ENCODE measurements at places on chromosomes 12 and 14.

GRCh38 chr14:23663127-23663526, 27.0 kb downstream of the DHRS2 start:
- no peak for DNase-seq

GRCh38 chr12:105819549-105819948, 319.2 kb downstream of the NUAK1 start:
- no peak for DNase-seq

DNA sequence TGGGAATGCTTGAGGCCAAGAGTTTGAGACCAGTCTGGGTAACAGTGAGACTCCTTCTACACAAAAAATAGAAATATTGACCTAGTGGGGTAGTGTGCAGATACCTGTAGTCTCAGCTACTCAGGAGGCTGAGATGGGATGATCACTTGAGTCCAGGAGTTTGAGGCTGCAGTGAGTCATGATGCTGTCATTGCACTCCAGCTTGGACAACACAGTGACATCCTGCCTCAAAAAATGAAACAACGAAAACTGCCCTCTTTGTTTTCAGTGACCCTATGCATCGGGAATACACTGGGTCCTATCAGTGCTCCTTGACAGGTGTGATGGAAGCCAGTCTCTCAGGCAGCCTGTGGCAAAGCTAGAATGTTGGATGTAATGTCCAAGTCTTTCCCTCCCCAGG, 311.5 kb upstream of the OR4E1 start:
- DNase-seq = no peak

- DNase-seq = no peak
Measured at GRCh38 chr12:93290391-93290790, 87.3 kb upstream of the NUDT4 start.

- no peak for DNase-seq
Measured at GRCh38 chr12:129009833-129010622, 156.8 kb downstream of the GLT1D1 start.

DNA sequence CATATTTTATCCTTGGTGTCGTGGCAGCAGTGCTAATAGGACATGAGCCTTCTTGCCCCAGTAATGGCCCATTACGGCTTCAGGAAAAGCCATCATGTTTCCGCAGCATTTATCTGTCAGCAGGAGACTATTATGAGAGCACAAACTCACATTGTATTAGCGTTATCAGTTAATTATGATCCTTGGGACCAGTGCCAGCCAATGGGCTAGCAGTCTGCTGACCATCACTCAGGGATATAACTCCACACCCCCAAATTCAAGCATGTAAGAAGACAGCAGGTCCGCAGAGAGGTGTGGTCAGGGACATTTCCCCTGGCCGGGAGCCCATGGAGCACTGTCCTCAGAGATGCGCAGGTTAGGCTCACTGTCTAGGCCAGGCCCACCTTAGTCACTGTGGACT, 4.9 kb upstream of the ESRRB start:
- no peak for DNase-seq

- DNase-seq = no peak
Measured at GRCh38 chr12:116471544-116471943, 87.6 kb upstream of the MAP1LC3B2 start.

DNA sequence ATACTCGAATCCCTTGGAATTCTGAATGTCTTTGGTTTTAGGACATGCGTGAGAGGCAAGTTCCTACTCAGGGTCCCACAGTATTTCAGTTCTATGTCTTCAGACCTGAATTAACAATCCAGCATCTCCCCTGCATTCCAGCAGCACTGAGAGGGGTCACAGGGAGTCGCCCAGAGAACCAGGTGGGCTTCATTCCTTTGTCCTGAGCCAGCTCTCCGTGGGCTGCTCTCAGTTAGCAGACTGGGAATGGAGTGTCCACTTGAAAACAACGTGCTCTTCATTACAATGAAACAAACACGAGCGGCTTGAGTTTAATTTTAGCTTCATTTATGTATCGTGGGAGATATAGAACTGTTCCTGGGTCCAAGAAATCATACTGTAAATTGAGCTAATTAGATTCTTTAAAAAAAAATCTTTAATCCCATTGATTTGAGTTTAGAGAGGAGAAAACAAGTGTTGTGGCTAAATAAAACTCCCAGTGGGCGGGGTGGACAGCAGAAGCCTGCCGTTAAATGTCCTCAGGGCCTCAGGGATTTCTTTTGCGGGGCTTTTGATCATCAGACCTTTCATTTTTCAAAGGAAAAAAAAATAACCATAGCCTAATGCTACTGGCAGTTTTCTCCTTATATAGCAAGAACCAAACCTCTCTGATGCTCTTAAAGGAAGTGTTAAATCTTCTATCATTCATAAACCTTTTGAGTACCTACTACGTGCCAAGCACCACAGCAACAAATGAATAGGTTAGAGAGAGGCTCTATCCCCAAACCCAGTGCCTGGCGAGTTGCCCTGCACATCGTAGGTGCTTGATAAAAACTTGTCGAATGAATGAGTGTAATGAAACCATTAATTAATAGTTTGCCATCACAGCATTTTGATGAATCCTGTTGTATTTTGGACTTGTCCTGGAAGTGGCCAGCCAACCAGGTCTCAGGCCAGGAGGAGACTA, 140.4 kb downstream of the CHST11 start:
- DNase-seq = no peak

- DNase-seq = no peak
Measured at GRCh38 chr14:64417055-64417770, 29.1 kb downstream of the MTHFD1 start.

DNA sequence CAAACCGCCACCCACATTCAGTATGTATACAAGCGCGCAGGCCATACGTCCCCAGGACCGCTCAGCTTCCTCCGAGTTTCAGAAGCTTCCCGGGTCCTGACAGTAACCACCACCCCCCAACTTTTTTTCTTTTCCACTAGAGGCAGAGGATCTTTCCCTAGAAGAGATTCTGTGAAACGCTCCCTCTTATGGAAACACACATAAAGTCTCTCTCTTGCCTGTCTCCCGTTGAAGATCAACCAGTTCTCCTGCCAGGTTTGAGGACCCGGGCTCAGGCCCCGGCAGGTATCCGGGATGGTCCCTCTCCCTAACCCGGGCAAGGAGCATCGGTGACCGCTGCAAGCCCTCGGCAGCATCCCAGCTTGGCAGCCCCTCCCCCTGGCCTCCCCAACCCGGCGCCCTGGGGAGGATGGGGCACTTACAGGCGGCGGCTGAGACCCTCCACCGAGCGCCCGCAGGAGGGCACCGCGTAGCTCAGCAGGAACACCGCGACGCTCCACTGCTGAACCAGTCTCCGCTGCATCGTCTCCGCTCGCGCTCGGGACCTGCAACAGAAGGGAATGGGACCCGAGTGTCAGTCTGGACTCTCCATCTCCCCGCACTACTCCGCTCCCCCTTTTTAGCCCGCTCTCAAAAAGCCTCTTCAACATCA, 3.4 kb downstream of the PTHLH start:
- DNase-seq = no peak

Data from stimulated activated CD8-positive, alpha-beta memory T cell treated with anti-CD3 and anti-CD28 coated beads, Interleukin-4, amount 100 ng/mL, for 1 hour (primary cell).